ENCODE measurements at places on chromosomes 7 and 10.

DNA sequence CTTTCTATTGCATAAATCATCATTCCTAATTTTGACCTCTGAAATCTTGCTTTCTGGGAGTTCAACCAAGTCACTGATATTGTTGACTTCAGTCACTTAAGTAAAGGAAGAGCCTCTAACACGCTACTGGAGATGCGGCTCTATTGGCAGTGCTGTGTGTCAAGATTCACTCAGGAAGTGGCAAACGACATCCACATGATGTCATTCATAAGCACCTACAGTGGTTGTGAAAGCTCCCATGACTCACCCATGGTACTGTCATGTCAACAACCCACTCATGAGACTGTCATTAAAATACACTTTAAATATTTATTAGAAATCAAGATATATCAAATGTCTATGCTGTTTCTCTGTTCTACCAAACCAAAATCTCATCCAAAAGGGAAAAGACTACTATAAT lies 52.5 kb upstream of the LHFPL3 start:
- no peak for DNase-seq

DNA sequence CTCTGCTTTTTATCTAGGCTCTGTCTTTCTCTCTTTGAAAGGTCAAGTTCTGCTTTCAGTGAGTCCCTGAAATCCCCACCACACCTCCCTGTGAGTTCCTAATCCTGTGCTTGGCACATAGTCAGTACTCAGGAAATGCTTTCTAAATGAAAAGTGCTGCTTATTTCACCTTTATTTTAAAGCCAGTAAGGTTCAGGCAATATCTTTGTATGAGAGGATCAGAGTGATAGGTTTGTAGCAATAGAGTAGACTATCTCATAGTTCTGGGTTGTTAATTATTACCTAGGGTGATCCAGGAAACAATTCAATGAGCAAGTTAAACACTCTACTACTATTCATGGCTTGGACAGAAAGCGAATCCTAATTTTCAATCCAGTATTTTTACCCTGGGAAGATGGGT lies 7.4 kb upstream of the LAMB1 start:
- DNase-seq, result no peak

DNA sequence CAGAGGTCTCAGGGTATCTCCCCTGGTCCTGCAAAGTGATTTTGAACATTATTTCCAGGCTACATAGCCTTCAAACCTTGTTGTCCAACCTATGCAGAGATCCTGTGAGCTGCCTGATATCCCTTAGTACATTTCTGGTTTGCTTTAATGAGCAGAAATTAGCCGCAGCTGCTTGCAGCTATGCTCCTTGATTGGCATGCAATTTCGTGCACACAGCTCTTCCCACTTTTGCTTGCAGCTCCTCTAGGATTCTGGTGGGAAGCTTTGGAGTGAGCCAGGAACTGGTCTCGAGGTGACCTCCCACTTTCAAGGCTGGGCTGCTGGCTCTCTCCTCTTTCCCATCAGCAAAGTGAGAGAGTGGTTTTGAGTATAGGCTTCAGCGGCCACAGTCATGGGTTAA lies 45.8 kb downstream of the OAT start:
- no peak for DNase-seq

- DNase-seq, result no peak
Measured at GRCh38 chr10:28709001-28709710, 31.8 kb downstream of the BAMBI start.

GRCh38 chr10:95792874-95793285 lies 36.9 kb downstream of the ENTPD1 start:
- peak; percentile 73 for DNase-seq

GRCh38 chr7:43076606-43077005 lies 35.8 kb upstream of the HECW1 start:
- no peak for DNase-seq

- no peak for DNase-seq
Measured at GRCh38 chr7:40828686-40829600, 694.1 kb downstream of the SUGCT start.

- DNase-seq, result no peak
Measured at GRCh38 chr7:135847242-135847641, 98.6 kb upstream of the FAM180A start.

DNA sequence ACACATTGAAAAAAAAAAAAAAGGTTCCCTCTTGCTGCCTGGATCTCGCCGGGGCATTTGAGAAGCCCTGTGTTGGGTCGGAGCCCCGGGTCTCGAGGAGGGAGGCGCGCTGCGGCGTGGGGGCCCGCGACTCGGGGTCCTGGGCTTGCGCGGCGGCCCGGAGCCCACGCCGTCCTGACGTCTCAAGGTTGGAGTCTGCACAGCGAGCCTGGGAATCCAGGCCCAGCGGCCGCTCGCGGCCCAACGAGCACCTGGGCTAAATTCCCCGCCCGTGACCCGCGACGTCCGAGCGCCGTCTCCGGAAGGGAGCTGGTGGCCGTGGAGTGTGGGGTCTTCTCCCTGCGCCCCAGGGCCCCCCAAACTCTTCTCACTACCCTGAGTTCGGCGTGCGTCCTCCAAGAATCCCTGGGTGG lies 1.4 kb upstream of the CTBP2 start:
- no peak for DNase-seq

GRCh38 chr10:19194866-19195265 lies 146.3 kb downstream of the MALRD1 start:
- DNase-seq, result peak; percentile 3

- DNase-seq, result no peak
Measured at GRCh38 chr7:82423446-82423845, 20.1 kb downstream of the CACNA2D1 start.

DNA sequence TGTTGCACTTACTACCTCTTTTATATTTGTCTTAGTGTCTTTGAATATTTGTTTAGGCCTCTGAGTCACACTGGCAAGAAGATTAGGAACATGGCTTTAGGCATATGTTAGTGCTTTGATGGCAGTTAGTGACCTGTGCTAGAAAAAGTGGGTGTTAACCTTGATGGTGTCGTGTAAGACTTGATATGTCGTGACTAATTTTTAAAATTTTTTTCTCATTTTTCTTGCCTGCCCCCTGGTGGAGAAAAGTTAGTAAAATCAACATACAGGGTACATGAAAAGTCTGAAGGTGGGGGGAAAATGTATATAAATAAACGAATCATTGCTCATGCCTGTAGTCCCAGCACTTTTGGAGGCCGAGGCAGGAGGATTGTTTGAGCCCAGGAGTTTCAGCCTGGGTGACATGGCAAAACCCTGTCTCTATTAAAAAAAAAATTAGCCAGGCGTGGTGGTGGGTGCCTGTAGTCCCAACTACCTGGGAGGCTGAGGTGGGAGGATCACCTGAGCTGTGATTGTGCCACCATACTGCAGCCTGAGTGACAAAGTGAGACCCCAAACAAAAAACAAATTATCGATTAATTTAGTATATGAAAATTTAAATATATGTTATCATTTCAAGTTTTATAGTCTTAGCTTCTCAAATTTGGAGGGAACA lies 44.6 kb downstream of the TAX1BP1 start:
- peak; percentile 44 for DNase-seq

- no peak for DNase-seq
Measured at GRCh38 chr10:13672548-13672947, 85.8 kb downstream of the PRPF18 start.

- DNase-seq, result no peak
Measured at GRCh38 chr7:120207037-120207436, 65.9 kb upstream of the KCND2 start.

GRCh38 chr7:1940863-1941262 lies 270.8 kb downstream of the ELFN1 start:
- DNase-seq, result no peak

GRCh38 chr7:18708204-18708603 lies 212.7 kb downstream of the HDAC9 start:
- no peak for DNase-seq

GRCh38 chr7:108330227-108330626 lies 126.0 kb downstream of the NRCAM start:
- no peak for DNase-seq

- DNase-seq, result no peak
Measured at GRCh38 chr7:10618953-10619352, 354.7 kb upstream of the PHF14 start.

DNA sequence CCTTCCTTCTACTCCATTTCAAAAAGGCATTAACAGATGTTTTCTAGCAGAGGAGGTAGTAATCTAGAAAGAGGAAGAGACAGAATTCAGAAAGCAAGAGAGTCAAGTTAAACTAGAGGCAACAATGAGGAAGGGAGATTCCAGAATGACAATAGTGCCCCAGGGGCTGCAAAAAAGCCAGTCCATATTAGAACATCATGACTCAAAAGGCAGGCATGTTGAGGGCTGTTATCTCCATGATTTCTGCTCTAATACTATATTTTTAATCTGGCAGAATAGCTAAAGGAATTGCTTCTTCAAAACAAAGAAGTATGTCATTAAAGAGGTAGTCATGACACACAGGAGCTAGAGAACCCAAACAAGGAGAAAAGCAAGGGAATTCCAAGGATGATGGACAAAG lies 599.6 kb downstream of the INHBA start:
- DNase-seq, result no peak

DNA sequence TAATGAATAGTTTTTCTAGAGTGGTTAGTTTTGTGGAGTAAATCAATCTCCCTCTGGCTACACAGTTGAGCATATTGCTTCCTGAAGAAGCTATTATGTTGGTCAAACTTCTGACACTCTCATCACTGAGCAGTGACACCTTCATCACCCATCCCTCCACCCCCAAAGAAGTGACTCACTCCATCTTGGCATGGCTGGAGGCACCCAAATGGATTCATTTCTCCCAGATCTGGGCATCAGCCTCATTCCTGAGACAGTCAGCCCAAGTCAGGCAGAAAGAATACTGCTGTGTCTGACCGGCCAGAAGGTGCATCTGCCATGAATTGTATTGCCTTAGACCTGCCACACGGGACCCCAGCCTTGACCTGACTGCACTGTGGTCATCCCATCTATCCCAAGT lies 117.0 kb upstream of the HABP2 start:
- no peak for DNase-seq

GRCh38 chr10:78436706-78437406 lies 403.2 kb downstream of the RPS24 start:
- no peak for DNase-seq

DNA sequence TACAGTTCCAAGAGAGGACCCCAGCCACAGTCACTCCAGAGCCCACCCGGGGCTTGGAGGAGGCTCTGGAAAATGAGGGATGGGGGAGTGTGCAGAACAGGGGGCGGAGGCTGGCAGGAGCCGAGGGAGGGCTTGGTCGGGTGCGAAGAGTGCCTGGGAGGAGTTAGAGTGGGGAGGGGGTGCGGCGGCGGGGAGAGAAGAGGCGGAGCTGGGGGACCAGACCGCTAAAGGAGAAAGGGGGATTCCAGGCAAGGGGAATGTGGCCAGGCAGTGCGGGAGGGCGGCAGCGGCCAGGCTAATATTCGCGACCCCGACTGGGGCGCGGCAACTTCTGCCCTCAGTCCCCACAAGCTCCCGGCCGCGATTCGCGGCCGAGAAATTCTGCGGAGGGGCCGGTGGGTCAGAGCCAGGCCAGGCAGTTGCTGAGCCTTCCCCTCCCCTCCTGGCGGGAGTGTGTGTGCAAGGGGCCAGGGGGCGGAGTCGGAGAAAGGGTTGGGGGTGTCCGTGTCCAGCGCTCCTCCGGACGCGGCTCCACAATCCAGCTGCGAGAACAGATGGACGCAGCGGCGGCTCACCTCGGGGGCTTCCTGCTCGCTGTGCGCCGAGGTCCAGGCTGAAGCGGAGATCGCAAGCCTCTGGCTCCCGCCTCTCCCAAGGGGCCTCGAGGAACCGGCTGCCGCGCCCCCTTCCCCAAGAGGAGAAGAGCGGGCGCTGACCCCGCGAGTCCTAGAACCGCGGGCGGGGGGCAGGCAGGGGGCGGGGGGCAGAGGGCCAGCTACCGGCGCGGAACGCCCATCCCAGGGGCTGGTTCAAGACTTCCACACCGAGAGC lies 612 bp upstream of the SLC18A3 start:
- DNase-seq, result no peak

DNA sequence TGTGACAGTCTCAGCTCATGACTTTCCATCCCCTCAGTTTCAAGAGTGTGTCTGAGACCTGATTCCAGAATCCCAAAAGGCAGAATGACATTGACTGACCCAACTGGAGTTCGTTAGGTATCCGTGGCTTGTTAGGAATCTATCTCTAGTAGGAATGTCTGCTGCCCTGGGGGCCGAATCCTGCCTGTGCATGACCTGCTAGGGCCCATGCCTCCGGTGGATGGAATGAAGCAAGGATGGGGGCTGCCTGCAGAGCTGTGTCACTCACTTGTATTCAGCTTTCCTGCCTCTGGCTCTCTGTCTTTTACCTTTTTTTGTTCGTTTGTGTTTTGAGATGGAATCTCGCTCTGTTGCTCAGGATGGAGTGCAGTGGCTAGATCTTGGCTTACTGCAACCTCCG lies 129.5 kb downstream of the SDK1 start:
- no peak for DNase-seq

DNA sequence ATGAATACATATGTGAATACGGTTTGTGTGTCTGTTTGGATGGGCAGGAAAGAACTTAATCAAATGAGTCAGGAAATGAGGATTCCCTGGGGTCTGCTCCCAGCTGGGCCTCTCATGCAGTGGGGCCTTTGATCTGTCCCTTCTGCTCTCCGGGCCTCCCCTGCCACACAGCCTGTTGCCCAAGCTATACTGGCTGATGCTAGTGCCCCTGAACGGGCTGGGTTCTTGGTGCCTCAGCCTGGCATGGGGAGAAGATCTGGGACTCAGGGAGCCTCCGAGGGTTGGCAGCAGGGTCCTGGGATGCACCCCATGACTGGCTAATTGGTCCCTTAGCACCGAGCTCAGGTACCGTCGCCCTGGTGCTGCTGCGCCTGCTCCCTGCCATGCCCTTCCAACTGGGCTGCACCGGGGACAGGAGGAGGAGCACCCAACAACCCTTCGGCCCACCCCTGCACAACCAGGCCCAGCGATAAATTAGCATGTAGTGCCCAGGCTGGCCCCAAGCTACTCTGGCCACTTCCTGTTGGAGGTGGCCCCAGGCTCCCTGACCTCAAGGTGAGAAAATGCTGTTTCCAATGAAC lies 59.9 kb upstream of the DUSP5 start:
- DNase-seq, result no peak
